Breast epithelium (tissue), 4 donors: ENCODE measurements at places on chromosomes 4 and X. TPM values are rescaled to one million over a fixed set of nuclear protein-coding genes. Genes with fewer than 3 reads are reported as not detected.

The HELT gene
- not detected for total RNA-seq

The OTC gene
- total RNA-seq, result 0.29 TPM

The HSFX3 gene
- total RNA-seq, result not detected

The LNX1 gene
- 22.6 TPM for total RNA-seq

The TEX13D gene
- total RNA-seq, result not detected

The CETN2 gene
- 23.2 TPM for total RNA-seq

DNA sequence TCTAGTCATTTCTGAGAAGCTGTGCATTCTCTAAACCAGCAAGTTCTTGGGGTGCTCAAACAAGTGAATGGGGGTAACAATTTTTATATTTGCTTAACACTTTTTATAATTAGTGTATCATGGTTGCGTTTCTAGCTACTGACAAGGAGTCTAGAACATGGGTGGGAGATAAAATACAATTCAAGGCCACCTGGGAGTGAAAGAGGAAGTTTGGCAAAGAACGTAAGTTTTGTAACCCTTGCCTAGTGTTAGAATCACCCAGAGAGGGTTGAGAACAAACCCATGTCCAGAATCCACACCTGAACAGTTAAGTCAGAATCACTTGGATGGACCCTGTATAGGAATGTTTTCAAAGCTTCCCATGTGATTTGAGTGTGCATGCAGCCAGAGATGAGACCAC is 92.7 kb downstream of the AFF2 start:
- H3K27ac ChIP-seq, result no peak overlapping the region
- no peaks in the 10 kb centered on the region for H3K36me3 ChIP-seq
- no peak for DNase-seq
- H3K4me3 ChIP-seq, result no peak overlapping the region

- H3K27ac ChIP-seq, result no peak overlapping the region
- no peaks in the 10 kb centered on the region for H3K36me3 ChIP-seq
- no peak overlapping the region for H3K4me3 ChIP-seq
- DNase-seq, result no peak
Observed at GRCh38 chr4:107939307-107939706, 8.0 kb downstream of the CYP2U1 start.

DNA sequence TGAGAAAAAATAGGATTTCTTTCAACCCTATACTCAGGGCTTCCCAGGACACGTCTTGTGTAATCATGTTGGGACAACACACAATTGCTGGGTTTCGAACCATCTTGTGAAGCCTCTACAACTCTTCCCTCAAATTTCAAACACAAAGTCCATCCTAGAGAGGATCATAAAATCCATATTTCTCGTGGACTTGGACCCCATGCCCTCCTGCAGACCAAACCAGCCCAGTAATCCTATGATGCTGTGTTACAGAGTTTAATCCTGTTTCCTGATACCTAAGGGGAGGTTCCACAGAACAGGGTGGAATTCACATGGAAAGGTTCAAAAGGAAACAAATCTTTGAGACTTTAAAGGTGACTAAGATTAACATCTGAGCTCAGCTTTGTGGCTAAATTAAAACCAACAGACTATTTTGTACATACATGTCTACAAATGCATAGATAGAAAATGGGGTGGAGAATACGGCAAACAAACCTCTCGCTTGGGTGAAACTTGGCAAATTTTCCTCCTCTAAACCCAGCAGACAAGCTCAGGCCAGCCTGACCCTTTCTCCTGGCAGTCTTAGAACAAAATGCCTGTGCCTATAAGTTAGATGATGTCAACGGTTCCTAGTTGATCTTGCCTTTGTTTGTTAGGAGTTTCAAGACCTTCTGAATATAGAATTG is 38.1 kb downstream of the EGFL6 start:
- no peak overlapping the region for H3K27ac ChIP-seq
- H3K27me3 ChIP-seq, result peaks cover 70% of the 10 kb centered on the region
- H3K36me3 ChIP-seq, result no peaks in the 10 kb centered on the region
- H3K4me3 ChIP-seq, result no peak overlapping the region

GRCh38 chrX:119228512-119229252 is 7.4 kb upstream of the PGRMC1 start:
- no peak overlapping the region for H3K27ac ChIP-seq
- DNase-seq, result no peak
- H3K4me1 ChIP-seq, result no peaks in the 10 kb centered on the region
- peaks cover 22% of the 10 kb centered on the region for H3K27me3 ChIP-seq
- H3K4me3 ChIP-seq, result no peak overlapping the region
- H3K36me3 ChIP-seq, result no peaks in the 10 kb centered on the region

DNA sequence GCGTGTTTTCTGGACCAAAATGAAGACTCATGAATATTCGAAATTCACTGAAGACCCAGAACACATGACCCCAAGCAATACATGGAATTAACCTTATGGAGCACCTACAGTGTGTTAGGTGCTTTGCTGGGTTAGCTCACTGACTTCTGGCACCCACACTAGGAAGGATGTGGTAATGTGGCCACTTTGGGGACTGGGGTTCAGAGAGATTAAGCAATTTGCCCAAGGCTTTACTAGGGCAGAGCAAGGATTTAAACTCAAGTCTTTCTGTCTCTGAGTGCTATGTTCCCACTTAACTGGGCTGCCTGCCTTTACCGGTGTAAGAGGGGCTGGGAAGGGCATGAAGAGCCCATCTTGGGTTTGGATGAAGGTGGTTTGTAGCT is 162.0 kb upstream of the ATP6AP2 start:
- peak overlapping the region; percentile 50 for H3K27ac ChIP-seq
- no peaks in the 10 kb centered on the region for H3K4me1 ChIP-seq
- no peaks in the 10 kb centered on the region for H3K36me3 ChIP-seq
- DNase-seq, result no peak
- H3K4me3 ChIP-seq, result no peak overlapping the region
- H3K27me3 ChIP-seq, result no peaks in the 10 kb centered on the region

GRCh38 chrX:32421266-32421665 is 790.1 kb downstream of the DMD start:
- H3K27me3 ChIP-seq, result no peaks in the 10 kb centered on the region
- no peak overlapping the region for H3K4me3 ChIP-seq
- no peaks in the 10 kb centered on the region for H3K4me1 ChIP-seq

DNA sequence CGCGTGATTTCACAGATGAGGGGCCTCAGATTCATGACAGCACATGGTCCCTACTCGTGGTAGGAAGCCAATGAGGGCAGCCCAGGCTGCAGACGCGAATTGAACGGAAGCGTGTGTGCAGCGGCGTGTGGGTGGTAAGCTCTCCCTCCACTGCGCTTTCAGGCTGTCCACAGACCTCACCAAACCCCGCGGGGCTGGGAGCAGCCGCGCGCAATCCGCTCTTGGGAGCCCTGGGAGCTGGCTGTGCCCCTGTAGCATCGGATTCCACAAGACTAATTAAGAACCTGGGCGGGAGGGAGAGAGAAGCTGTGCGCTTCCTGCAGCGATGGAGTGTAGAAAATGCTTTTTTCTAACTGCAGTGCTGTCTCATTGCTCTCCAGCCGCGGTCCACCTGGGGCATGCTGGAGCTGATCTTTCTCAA is 134.9 kb downstream of the STOX2 start:
- no peaks in the 10 kb centered on the region for H3K36me3 ChIP-seq
- no peak overlapping the region for H3K27ac ChIP-seq
- H3K27me3 ChIP-seq, result no peaks in the 10 kb centered on the region
- no peak overlapping the region for H3K4me3 ChIP-seq

GRCh38 chrX:129833153-129833990 is 10.3 kb downstream of the ZDHHC9 start:
- H3K4me1 ChIP-seq, result no peaks in the 10 kb centered on the region
- H3K27ac ChIP-seq, result no peak overlapping the region
- no peaks in the 10 kb centered on the region for H3K36me3 ChIP-seq
- H3K27me3 ChIP-seq, result no peaks in the 10 kb centered on the region

GRCh38 chrX:32155044-32155638 is 1056.2 kb downstream of the DMD start:
- H3K27me3 ChIP-seq, result peaks cover 3% of the 10 kb centered on the region
- no peak for DNase-seq
- H3K36me3 ChIP-seq, result no peaks in the 10 kb centered on the region
- H3K4me3 ChIP-seq, result no peak overlapping the region
